ENCODE measurements at places on chromosomes 11 and 22. TPM values are rescaled to one million over a fixed set of nuclear protein-coding genes. Genes with fewer than 3 reads are reported as not detected.

DNA sequence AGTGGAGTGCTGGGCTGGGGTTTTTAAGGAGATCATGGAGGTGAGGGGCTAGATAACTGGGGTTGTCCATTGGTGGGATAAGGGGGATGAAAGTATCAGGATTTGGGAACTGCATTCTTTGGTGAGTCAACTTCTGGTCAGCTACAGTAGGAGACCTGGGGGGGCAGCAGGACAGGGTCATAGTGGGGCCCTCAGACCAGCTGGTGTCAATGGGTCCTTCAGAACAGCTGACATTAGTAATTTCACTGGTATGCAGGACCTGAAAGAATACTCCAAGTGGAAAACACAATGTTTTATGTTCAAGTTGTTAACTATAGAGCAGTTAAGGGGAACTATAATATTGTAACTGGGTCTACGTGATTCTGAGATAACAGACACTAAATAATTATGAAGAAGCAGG, 2.8 kb upstream of the TTC12 start:
- DNase-seq: no peak
- H3K27me3 ChIP-seq: peaks cover 3% of the 10 kb centered on the region
- no peak overlapping the region for H3K27ac ChIP-seq
- H3K4me3 ChIP-seq: no peak overlapping the region

DNA sequence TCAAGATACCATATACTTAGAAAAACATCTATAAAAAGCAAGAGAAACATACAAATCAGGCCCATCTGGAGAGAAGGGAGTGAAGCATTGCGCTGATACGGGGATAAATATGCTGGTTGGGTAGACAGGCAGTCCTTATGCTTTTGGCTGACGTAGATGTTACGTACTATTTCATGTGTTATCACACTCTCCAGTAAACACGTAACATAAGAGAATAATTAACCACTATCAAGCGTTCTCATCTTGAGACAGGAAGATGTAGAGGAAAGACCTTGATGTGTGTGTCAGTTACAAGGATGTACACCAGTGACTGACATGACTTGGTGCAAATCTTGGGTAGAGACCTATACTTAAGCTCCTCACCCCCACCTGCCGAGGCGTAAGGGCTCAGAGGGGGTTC, 86.7 kb upstream of the PRODH start:
- DNase-seq: no peak
- H3K27me3 ChIP-seq: peaks cover 19% of the 10 kb centered on the region
- no peaks in the 10 kb centered on the region for H3K4me1 ChIP-seq
- H3K27ac ChIP-seq: no peak overlapping the region

TRIM34 gene
- 25.9 TPM for total RNA-seq

DNA sequence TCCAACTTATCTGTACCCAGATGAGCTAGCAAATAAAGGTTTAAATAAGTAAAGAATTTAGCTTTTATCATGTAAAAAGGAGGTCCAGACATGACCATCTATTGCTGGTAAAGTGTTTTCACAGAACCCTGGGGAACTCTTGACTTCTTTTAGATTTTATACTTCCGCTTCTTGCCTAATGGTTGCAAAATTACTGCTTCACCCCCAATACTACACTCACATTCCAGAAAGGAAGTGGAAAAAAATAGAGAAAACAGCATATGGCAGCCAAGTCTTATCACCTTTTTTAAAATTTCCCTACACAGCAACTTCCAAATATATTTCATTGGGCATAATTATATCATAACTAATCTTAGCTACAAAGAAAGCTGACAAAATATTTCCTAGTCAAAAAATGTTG, 12.1 kb downstream of the BBOX1 start:
- H3K4me3 ChIP-seq: no peak overlapping the region
- no peaks in the 10 kb centered on the region for H3K36me3 ChIP-seq
- DNase-seq: no peak
- no peaks in the 10 kb centered on the region for H3K4me1 ChIP-seq
- H3K27me3 ChIP-seq: no peaks in the 10 kb centered on the region
- H3K27ac ChIP-seq: no peak overlapping the region

NCF4 gene
- 120 TPM for total RNA-seq

DNA sequence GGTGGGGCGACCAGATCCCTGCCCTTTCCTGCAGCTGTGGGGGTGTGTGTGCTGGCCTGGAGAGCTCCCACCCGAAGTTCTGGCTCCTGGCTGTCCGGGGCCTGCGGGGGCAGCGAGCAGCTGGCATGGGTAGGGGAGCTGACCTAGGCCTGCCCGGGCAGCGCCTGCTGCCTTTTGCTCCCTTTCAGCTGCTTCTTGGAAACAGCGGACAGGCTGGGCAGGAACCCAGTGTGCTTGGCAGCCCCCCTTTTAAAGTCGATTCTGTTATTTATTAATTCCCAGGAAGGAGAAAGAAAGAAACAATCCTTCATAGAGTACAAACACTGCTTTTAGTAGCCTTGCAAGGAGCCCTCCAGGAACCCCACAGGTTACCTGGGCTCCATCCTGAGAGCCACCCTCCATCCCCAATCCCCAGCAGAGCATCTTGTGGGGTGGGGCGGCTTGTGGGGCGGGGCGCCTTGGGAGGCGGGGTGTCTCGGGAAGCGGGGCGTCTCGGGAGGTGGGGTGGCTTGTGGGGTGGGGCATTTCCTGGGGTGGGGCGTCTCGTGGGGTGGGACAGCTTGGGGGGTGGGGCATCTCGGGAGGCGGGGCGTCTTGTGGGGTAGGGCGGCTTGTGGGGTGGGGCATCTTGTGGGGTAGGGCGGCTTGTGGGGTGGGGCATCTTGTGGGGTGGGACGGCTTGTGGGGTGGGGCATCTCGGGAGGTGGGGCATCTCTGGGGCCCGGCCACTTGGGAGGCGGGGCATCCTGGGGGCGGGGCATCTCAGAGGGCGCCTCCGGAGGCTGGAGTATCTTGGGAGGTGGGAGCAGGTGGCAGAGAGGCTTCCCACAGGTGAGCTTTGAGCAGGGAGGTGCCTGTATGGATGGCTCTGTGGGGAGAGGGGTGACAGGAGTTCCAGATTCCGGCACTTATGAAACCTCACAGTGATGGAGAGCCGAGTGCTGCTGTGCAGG, 7.0 kb downstream of the CD81 start:
- peak overlapping the region; percentile 91 for H3K27ac ChIP-seq
- H3K4me3 ChIP-seq: peak overlapping the region; percentile 82
- H3K4me1 ChIP-seq: peaks cover 93% of the 10 kb centered on the region
- peak; percentile 59 for DNase-seq

APOA4 gene
- not detected for total RNA-seq

DNA sequence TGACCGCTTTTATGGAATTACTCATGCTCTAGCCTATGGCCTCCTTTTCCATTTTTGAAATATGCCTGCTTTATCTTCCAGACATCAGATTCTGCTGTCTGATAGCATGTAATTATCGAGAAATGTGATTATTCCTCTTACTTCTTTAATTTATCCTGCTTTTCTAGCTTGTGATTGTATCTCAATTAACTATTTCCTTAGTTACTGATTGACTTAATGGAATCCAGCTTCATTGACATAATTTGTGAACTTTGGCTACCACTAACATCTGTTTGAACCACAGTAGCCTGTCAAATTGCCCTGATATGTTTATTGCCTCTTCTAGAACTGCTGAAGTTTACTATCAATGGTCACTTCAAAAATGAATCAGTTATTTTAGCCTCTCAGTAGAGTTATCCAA, 25.5 kb upstream of the PDE3B start:
- H3K36me3 ChIP-seq: no peaks in the 10 kb centered on the region
- DNase-seq: no peak
- no peaks in the 10 kb centered on the region for H3K27me3 ChIP-seq
- no peaks in the 10 kb centered on the region for H3K4me1 ChIP-seq
- no peak overlapping the region for H3K4me3 ChIP-seq

PLAAT2 gene
- total RNA-seq: not detected

KREMEN1 gene
- not detected for total RNA-seq

GRCh38 chr22:38120359-38121110, 10.1 kb upstream of the BAIAP2L2 start:
- no peaks in the 10 kb centered on the region for H3K27me3 ChIP-seq
- no peak for DNase-seq
- H3K36me3 ChIP-seq: peaks cover 10% of the 10 kb centered on the region
- no peak overlapping the region for H3K27ac ChIP-seq
- H3K4me1 ChIP-seq: no peaks in the 10 kb centered on the region

- H3K27me3 ChIP-seq: peaks cover 8% of the 10 kb centered on the region
- peaks cover 27% of the 10 kb centered on the region for H3K4me1 ChIP-seq
- DNase-seq: no peak
- H3K27ac ChIP-seq: no peak overlapping the region
- no peaks in the 10 kb centered on the region for H3K36me3 ChIP-seq
- H3K4me3 ChIP-seq: no peak overlapping the region
Observed at GRCh38 chr11:8330896-8331295, 67.2 kb upstream of the LMO1 start.

DNA sequence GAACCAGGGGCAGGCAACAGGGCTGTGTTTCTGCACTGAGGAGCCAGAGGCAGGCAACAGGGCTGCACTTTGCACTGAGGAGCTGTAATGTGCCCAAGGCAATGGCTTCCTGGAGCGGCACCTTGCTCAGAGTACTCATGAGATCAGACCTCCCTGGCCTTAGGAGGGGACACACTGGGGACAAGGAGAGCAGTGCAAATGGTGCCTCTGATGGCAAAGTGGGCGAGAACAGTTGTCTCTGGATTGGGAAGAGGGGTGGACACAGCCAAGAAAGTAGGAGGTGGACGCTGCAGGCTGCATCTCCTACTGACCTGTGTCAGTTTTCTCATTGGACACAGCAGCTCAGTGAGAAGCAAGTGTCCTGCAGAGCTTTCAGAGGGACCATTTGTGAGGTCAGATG, 1443.3 kb downstream of the TBC1D22A start:
- no peak overlapping the region for H3K27ac ChIP-seq
- DNase-seq: no peak
- no peaks in the 10 kb centered on the region for H3K36me3 ChIP-seq

ELF5 gene
- total RNA-seq: not detected

C11orf91 gene
- total RNA-seq: 0.49 TPM

GRCh38 chr11:96322775-96323641, 20.0 kb downstream of the MAML2 start:
- no peaks in the 10 kb centered on the region for H3K27me3 ChIP-seq
- H3K36me3 ChIP-seq: peaks cover 24% of the 10 kb centered on the region
- no peak overlapping the region for H3K4me3 ChIP-seq

DNA sequence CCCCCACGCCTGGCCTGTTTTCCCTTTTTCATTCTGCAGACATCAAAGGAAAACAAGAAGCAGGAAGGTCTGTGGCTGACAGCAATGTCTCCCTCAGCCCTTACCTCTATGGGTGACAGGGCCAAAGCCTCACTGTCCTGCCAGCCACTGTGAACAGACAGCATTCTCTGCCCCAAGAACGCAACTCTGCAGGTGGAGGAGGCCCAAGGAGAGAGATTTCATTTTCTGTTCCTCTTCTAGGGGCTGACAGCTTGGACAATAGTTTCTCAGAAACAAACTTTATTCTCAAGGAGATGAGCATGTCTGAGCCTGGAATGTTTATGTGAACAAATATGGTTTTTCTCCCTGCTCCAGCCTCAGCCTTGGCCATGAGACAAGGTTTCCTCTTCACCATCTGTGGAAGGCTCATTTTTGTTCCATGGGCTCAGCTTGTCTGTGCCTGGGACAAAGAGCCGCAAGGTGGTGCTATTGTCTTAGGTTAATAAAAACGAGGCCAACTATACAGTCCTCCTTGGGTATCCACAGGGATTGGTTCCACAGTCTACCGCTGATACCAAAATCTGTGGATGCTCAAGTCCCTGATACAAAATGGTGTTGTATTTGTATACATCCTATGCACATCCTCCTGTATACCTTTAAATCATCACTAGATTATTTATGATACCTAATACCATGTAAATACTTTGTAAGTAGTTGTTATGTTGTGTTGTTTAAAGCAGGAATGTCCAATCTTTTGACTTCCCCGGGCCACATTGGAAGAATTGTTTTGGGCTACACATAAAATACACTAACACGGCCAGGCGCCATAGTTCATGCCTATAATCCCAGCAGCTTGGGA, 5.8 kb downstream of the PIWIL3 start:
- no peak overlapping the region for H3K27ac ChIP-seq
- no peaks in the 10 kb centered on the region for H3K4me1 ChIP-seq
- no peak overlapping the region for H3K4me3 ChIP-seq
- H3K36me3 ChIP-seq: no peaks in the 10 kb centered on the region
- H3K27me3 ChIP-seq: peaks cover 3% of the 10 kb centered on the region

GRCh38 chr11:12377824-12378593, 638 bp downstream of the PARVA start:
- no peak overlapping the region for H3K4me3 ChIP-seq
- H3K27ac ChIP-seq: no peak overlapping the region
- H3K27me3 ChIP-seq: peaks cover 28% of the 10 kb centered on the region
- DNase-seq: no peak

DNA sequence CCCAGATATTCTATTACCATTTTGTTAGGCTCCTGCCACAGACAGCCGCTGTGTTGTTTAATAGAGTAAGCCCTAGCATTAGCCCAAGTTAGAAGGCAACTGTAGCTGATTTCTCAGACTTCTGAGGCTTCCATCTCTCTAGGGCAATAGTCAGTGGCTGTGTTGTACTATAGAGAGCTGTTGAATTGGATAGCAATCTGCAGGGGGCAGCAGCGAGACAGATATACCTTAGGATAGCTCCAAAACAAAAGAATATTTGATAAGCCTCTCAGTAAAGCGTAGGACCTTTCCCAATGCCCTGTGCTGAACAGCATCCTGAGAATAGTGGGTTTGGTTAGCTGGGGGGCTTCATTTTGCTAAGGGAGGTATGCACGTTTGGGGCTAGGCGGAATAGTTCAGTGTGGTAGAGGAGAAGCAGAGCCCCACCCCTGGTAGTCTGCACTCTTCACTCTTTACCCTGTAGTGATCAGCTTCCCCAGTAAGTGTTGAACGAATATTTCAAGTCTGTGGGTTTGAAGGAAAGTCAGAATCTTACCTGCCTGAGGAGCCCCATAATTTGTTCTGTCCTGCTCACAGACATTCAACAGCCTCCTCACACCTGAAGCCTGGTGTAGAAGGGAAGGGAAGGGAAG, 515.1 kb downstream of the INSC start:
- H3K27ac ChIP-seq: no peak overlapping the region
- H3K36me3 ChIP-seq: no peaks in the 10 kb centered on the region
- DNase-seq: no peak
- H3K4me3 ChIP-seq: no peak overlapping the region
- no peaks in the 10 kb centered on the region for H3K4me1 ChIP-seq

DNA sequence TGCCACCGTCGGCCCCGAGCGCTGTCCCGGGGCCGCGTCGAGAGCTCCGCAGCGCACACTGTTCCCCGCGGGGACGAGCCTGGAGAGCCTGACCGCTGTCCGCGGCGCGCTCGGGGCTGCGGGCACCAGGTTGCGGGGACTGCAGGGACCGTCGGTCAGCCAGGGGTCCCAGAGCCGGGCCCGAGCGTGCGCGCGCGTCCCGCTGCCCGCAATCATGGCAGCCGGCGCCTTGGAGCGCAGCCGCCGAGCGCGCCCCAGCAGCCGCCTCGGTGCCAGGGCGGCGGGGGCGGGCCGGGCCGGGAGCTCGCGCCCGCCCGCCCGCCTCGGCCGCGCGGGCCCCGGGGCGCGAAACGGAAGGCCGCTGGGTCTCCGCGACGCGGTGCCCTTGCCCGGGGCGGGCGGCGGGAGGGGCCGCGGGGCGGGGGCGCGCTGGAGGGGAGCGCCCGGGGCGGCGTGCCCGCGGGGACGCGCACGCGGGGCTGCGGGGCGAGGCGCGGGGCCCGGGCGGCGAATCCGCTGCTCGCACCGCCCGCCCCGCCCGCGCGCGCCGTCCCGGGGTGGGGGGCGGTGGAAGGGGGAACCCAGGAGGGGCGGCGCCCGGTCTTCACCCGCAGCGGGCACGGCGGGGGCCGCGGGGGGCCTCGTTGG, 79.4 kb upstream of the PPARA start:
- peak overlapping the region; percentile 83 for H3K4me3 ChIP-seq
- DNase-seq: peak; percentile 58
- H3K27me3 ChIP-seq: no peaks in the 10 kb centered on the region
- no peak overlapping the region for H3K27ac ChIP-seq
- H3K36me3 ChIP-seq: peaks cover 3% of the 10 kb centered on the region
- H3K4me1 ChIP-seq: peaks cover 28% of the 10 kb centered on the region
